ENCODE measurements at places on chromosomes 7 and 10.

DNA sequence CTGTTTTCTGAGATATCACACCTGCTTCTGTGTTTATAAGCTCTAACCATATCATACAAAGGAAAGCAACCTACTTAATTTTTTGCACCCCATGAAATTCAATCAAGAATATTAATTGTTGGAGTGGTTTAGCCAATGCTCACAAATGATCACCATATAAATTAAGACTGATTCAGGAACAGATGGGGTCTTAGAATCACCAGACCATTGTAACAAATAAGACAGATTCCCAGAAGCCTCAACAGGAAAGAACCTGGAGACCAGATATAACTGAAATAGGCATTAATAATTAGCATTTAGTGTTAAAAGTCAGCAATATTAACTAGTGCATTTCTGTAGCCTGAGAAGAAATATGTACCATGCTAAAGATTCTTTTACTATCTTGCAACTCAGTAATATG is 73.6 kb downstream of the SLC13A1 start:
- DNase-seq, result no peak

DNA sequence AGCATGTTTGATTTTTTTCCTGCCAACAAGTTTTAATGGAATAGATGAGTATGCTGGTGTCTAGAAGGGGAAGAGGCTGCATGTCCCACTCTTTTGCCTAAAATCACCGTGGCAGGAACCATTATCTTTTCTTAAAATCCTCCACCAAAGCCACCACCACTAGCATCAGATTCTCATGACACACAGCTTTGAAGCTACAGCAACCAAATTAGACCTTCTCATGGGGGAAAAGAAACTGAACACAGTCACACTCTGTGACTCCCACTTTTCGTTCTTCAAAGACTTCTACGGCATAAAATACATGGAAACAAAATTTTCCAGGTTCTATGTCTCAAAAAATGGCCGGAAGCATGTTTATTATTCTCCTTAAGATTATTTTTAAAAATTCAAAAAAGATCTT is 81.8 kb downstream of the SGMS1 start:
- DNase-seq, result no peak

DNA sequence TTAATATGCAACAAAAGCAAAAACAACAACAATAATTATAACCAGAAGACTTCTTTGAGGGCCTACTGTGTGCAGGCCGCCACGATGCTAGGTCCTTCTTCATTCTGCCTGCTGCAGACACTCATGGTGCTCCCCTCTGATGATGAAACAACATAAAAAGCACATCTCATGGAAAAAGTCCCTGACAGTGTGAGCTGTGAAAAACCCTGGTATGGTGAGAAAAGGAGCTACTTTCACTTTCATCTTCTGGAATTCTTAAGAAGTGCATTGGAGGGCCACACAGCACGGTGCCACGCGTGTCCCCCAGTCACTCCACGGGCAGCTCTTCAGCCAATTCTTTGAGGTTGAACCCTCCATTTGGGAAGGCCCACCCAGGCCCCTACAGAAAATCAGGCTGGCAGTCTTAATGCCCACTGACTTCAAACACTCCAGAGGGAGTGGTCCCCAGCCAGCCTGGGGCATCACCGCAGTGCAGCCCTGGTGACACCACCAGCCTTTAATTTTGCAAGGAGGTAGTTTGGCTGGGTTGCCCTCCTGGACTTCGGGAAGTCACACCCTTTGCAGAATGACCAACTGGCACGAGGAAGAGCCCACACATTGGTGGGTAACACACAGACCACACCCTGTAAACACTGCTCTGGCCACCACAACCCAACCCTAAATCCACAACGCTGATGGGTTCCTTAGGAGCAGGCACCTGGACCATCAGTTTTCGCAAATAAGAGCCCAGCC is 7.7 kb downstream of the KCNMA1 start:
- no peak for DNase-seq

- no peak for DNase-seq
These were observed 36.6 kb upstream of the CCAR1 start for GRCh38 chr10:68684413-68684812.

DNA sequence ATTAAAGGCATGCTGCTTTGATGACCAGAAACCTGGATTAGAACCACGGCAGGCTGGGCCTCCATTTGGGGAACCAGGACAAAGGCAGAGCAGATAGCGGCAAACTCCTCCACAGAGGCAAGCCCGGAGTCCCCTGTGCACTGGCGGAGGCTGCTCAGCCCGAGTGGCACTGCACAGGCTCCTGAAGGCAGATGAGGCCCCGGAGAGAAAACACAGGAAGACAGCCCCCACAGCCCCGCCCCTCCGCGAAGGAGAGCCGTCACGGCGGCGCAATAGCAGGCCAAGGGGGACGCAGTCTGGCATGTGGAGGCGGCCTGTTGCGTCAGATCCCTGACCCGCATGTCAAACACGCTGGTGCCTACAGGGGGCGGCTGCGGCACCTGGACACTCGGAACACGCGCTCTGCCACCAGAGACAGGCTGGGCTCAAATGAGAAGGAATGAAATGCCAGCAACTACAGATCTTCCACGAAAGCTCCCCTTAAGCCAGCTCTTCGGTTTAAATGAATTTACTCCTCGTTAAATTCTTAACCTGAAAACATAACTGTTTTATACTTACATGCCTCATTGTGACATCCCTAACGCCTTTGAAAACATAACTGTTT is 128.5 kb downstream of the MAD1L1 start:
- DNase-seq, result peak; percentile 76
